Panc1 (cell line): ENCODE measurements at places on chromosomes 1 and 21.

- no peak for DNase-seq
Observed at GRCh38 chr1:8510041-8510823, 192.3 kb downstream of the SLC45A1 start.

DNA sequence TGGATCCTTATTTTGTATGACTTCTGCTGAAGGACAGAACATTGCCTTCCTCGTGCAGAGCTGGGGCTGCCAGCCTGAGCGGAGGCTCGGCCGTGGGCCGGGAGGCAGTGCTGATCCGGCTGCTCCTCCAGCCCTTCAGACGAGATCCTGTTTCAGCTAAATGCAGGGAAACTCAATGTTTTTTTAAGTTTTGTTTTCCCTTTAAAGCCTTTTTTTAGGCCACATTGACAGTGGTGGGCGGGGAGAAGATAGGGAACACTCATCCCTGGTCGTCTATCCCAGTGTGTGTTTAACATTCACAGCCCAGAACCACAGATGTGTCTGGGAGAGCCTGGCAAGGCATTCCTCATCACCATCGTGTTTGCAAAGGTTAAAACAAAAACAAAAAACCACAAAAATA lies 27.5 kb upstream of the KDM4A start:
- DNase-seq = no peak

DNA sequence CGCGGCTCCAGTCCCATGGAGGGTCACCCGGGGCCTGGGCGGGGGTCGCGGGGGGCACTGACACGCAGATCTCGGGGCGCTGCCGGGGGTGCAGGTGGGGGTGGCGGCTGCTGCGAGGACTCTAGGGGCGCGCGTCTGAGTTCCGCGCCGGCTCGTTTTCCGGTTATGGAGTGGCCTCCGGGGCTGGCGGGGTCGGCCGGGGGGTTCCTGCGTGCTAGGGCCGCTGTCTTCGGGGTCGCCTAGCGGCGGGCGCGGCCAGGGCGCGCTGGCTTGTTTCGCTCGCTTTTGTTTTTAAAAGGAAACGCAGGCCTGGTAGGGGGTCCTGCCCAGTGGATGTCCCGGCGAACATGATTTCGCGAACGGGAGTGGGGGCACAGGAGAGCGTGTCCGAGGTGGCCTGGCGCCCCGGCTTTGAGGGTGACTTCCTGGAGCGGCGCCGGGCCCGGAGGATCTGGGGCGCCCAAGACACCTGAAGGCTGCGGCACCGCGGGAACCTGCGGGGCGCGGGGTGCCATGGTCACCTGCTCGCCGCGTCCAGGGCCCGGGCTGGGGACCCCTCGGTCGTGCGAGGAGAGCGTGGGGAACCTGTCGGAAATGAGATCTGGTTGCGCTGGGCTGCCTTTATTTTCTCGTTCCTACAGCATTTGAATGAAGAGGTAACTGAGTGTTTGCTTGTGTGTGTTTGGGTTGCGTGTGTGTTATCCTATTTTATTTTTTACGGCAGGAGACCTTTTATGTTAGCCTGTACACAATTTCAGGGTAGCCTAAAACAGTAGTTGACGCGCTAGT lies 618 bp downstream of the ETS2 start:
- DNase-seq = no peak

GRCh38 chr1:175470591-175470990 lies 272.8 kb downstream of the TNR start:
- DNase-seq = no peak

- no peak for DNase-seq
Observed at GRCh38 chr1:195105773-195106172, 1502.5 kb downstream of the KCNT2 start.

DNA sequence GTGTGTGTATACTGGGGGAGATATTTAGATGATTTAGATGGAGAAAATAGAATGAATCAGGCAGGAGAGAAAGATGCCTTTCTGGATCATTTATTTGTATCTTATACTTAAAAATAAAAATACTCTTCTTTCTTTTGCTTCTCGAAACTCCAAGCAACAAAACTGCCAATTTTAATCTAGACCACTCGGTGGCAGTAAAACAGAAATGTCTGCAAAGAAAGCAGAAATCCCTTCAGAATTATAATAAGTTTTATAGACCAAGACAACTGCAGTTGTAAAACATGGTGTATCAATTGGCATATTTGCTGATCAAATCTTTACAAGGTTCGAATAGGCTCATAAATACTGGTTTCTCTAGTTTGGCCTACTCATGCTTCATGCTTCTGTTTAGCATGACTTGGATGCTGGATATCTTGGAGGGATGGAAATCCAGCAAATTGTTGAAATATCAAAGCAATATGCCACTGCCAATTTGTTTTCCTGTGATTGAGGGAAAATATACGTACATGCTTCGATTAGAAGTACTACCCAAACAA lies 15.1 kb upstream of the C1orf87 start:
- DNase-seq = no peak

- DNase-seq = no peak
Observed at GRCh38 chr1:162899422-162900146, 38.6 kb upstream of the CCDC190 start.

DNA sequence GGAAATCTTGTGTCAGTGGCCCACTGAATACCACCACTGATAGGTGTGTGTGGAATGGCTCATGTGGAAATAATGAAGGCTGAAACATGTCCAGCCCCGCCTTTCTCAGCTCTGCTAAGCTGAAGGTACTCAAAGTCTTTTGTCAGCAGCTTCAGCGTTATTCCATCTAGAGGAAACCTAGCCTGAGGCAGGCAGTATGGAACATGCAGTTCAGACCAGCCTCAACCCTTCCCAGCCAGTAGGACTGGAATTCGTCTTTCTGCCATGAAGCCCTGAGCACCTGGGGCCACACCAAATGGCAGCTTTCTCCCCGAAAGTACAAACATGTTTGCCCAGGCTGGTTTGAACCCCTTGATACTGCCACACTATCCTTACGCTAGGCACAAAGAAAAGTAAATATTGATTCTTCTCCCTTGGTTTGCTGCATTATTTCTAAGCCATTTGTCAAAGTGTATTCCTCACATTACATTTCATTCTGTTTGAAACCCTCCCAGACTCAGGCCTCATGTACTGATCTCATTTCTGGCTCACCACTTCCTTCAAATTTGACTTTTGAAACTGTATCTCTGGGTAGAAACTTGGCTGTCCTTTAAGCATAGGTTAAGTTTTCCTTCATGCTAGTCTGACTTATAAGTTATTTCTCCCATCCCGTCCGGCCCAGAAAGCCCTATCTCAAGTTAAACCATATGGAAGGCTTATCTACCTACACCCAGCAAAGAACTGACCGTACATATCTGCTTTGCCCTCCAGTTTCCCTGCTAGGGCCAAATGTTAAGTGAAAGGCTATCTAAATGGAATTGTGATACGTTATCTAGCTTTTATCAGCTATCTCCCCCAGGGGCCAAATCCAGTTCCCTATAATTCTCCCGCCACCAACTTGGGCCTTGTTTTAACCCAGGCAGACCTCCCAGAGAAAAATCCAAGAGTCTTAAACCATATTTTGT lies 45.7 kb upstream of the HOOK1 start:
- no peak for DNase-seq

DNA sequence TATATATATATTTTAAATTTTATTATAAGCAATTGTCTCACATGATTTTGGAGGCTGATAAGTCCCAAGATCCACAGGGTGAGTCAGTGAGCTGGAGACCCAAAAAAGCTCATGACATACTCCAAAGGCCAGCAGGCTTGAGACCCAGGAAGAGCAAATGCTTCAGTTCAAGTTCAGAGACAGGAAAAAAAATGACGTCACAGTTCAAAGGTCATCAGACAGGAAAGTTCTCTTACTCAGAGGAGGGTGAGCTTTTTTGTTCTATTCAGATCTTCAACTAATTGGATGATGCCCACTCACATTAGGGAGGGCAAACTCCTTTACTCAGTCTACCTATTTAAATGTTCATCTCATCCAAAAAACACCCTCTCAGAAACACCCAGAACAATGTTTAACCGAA lies 18.2 kb downstream of the RXRG start:
- DNase-seq = no peak

- DNase-seq = no peak
Observed at GRCh38 chr1:113479713-113480676, 89.7 kb downstream of the MAGI3 start.

- DNase-seq = no peak
Observed at GRCh38 chr1:87678266-87678665, 349.6 kb downstream of the LMO4 start.

DNA sequence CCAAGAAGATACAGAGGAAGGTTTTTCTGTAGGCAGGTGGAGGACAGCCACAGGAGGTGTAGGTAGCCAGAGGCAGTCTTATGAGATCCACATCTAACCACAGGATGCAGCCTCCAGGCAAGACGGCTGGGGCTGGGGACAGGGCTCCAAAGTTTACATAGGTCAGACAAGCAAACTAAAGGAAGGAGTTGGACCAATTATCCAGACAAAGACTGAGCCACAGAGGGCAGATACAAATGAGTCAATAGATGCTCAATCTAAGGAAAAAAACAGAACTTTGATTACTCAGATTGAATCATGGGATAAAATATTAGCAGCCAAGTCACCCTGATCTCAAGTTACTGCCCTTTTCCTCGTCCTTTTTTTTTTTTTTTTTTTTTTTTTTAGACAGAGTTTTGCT lies 91.6 kb downstream of the RGS7 start:
- no peak for DNase-seq

DNA sequence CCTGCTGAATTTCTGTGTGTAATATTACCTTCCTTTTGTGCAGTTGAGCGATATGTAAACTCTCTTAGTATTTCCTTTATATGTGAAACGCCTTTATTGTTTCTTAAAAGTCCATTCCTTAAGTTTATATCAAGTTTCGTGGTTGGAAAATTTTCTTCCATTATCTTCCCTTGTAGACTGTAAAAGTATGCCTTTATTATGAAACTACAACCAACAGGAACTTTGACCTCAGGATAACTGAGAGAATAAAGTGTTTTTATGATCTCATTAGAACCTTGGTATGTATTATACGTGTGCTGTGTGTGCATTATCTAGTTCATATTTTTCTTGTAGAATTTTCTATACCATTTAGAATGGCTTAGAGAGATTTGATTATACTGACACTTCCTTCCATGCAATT lies 3.1 kb upstream of the CDC14A start:
- no peak for DNase-seq

GRCh38 chr1:94095112-94095637 lies 25.8 kb downstream of the ABCA4 start:
- DNase-seq = no peak

GRCh38 chr1:73811798-73812197 lies 386.2 kb downstream of the LRRIQ3 start:
- no peak for DNase-seq

DNA sequence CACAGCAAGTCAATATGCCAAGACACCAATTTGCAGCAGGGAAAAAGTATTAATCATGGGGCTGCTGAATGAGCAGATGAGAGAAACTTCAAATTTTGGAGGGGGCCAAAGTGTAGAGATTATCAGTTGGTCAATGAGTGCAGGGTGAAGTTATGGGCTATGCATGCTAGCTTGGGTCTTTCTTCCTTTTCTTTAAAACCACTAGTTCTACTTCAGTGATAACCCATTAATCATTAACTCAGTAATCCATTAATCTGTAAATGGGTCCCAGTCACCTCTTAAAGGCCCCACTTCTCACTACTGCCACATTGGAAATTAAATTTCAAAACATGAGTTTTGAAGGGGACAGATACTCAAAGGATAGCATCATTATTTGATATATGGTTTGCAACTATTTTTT lies 688.6 kb upstream of the ADGRL4 start:
- DNase-seq = no peak

DNA sequence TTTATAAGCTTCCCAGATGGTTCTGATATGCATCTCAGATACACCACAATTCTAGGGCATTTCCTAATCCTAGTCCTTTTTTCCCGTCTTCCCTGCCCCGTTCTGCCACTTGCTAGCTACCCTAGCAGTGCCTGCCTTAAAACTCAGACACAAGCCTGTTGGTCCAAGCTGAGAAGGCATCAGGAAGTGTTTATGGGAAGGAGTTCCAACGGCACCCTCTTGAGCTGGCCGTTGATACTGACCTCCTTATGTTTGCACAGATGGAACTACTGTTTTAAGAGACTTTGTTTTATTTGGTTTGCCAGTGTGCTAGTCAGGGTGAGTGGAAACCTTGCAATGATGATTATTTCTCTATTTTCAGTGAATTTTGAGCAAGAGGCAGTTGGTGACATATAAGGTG lies 67.2 kb downstream of the UCK2 start:
- no peak for DNase-seq
